Endothelial cell (in vitro differentiated cells): ENCODE measurements at places on chromosomes 13 and 19.

DNA sequence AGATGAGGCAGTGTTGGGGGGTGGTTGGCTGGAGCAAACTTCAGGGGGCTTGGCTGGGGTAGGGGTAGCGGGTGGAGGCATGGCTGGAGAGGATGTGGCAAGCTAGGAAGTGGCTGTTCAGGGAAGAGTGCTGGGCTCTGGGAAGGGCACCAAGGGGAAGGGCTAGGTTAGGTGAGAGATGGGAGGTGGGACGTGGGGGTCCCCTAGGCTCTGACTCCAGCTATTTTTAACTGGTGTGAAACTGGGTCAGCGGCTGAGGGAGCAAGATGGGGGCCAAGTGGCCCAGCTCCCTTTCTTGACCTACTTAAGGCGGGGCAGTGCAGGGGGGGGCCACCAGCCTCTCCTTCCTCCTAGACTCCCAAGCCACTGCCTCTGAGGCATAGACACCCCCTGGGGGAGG, 7.3 kb downstream of the KCNC3 start:
- no peak for DNase-seq

- no peak for DNase-seq
These were observed 1151.2 kb downstream of the PCDH17 start for GRCh38 chr13:58782736-58783135.

GRCh38 chr13:36567485-36567884, 106.3 kb upstream of the SERTM1 start:
- no peak for DNase-seq

DNA sequence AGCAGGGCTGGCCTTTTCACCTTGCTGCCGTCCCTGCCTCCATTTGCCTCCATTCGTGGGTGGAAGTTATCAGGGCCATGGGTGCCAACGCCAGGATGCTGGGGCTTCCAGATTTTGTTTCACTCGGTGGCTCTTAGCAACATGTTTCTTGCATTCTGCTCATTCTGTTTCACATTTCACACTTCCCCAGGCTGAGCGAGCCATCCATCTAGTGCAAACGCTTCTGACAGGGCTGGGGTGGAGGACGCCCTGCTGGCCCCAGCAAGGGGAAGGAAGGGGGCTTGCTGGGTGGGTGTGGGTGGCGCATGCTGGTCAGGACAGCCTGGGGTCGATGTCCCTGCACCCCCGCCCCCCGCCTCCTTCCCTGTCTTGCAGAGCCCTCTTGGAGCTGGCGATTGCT, 165.2 kb downstream of the URI1 start:
- DNase-seq = no peak

DNA sequence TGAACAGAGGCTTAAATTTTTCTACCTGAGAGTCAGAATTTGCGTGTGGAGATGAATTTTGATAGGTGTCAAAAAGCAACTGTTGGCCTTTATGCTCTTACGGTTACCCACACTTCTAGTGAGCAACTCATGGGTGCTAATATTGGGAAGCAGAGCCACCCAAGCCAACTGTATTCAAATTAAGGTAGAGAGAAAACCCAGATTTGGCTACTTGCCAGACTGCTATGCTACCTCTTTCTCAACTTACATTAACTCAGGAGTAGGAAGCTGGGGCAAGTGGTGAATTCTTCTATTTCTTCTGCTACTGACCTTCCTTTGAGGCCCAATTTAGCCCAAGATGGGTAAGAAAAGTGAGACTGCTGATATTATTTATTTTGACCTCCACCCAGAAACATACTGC, 83.9 kb downstream of the OLFM4 start:
- DNase-seq = no peak

- DNase-seq = no peak
These were observed 324.8 kb downstream of the TEX29 start for GRCh38 chr13:111645198-111645597.

DNA sequence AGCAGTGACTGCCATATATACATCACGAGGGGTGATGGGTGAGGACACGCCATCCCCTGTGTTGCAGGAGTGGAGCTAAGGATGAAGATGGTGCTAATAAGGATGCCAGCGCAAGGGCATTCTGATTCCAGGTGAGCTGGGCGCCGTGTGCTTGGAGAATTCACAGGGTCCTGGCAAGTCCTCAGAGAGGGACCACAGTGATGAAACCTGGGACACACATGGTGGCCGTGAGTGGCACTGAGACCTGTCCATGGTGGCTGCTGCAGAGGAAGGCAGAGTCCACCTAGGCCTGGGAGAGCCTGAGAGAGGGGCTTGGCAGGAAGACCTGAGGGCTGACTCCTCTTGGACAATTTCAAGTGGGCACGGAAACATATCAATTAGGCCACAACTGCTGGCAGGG, 65.2 kb downstream of the RFX2 start:
- no peak for DNase-seq

GRCh38 chr19:17881701-17882100, 10.0 kb downstream of the SLC5A5 start:
- no peak for DNase-seq

DNA sequence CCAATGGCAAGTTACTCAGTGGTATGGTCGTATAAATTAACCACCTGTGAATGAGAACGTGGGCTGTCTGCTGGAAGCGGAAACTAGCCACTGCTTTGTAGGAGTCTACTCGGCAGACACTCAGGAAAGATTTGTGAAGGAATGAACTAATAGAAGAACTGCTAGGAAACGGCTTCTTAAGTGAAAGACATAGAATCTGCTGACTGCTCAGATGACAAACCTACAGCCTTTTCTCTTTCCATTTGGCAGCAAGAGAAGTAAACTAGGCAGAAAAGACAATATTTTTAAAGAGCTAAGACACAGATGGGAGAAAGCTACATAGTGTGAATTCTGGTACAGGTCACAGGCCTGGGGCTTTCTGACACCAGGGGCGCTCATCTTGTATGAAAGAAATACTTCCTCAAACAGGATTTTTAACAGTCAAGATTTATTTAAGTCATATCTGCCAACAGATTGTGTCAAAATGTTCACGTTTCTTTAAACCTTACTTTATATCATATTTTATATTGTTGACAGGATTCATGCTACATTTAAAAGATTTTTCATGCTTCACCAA, 78.4 kb downstream of the MIPEP start:
- DNase-seq = no peak

DNA sequence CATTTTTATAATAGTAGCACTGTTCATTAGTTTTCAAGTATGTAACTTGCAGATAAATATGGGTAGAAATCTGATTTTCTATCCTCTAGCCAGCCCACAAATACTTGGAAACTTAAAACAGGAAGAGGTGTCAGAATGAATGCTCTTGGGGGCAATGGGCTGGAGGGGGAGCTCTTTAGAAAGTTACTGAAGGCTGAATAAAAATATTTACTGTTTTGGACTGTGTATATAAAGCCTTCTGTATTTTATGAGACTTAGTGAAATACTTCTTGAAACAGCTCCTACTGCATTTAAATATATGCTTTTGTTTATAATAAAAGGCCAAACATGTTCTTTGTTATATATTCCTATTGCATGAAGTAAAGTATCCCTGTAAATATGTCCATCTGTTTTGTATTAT, 138.8 kb downstream of the RGCC start:
- no peak for DNase-seq

- DNase-seq = peak; percentile 63
These were observed 3.2 kb downstream of the MIDN start for GRCh38 chr19:1251330-1252220.
